ENCODE measurements at places on chromosomes 1 and 21.
A peak's percentile ranks its signal among the peaks of the same experiment; 100 is the strongest.

DNA sequence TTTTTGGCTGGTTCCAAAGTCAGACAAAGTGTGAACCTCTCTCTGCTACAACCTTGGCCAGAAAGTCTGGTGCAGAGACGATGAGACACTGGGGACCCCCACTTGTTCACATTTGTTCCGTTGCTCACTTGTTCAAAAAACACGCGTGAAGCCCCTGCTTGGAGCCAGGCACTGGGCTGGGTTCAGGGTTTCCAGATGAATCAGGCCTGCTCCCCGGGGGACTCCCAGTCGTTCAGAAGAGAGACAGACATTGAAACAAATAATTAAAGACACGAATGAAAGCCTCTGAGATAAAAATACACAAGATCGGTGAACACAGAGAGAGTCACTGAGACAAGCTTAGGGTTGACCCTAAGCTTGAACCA lies 101.5 kb upstream of the RUNX3 start:
- no peak for DNase-seq

DNA sequence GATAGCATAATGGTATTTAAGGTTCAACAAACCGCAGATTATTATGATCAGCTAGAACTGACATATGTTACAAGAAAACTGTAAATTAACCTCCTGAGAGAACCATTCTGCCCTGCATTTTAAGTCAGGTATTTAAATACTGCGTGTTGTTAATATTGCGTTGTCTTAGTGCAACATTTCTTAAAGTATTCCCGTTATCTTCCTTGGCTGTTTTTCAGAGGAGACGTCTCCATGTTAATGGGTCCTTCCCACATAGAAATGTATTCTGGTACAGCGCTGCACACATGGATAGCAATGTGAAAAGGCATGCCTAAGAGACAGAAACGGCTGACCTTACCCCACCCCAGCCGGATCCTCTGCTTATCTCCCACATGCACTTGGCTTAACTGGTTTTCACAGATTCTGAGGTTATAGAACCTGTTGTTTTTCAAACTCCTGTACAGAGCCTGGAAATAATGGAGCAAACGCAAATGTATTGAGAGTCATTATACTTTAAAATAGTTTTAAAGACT lies 22.8 kb upstream of the DEGS1 start:
- no peak for DNase-seq

DNA sequence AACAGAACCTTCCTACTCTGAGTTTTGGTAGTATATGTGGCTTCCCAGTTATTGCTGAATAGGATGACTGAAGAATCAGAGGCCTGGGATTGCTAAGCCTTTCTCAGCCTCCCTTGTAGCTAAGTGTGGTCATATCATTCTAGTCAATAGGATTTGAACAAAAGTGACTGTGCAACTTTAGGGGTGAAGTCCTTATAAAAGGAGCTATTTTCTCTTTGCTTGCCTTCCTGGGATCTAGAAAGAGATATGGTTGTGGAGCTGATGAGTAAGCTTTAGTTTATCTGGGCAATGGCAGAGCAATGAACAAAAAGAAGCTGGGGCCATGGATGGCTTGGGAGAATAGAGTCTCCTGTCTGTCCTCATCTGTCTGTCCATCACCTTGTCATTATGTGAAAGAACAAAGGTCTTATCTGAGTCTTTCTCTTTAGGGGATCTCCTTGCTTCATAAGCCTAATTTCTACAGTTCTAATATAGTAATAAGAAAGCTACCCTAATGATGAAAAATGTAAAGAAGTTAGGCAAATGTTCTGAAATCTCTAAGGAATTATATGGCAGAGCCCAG lies 91.5 kb downstream of the TENT5C start:
- no peak for DNase-seq

DNA sequence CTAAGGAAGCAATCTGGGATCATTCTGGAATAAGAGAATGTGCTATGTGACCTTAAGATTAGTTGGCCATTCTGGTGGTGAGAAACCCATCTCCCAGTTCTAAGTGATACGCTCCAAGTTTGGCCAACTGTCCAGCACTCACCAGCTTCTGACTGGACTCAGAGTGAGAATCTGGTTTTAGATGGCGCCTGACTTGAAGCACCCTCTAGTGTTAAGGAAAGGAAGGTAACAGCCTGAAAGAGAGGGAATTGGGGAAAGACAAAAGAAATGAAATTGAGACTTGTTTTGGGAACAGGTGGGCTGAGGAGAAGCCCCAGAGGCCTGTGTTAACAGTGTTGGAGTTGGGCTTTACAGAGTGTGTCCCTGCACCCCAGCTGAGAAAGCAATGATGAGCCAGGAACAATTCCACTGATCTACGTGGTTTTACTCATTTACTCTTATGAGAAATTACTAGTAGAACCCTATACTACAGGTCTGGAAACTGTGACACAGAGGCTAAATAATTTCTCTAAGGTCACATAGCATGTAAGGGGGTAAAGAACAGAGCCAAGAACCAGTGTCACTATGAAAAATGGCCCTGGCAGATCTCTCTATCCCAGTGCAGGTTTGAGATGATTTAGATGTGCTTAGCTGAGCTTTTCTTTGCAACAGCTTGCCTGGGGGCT lies 9.3 kb upstream of the FCAMR start:
- peak; percentile 56 for DNase-seq

- peak; percentile 70 for DNase-seq
Measured at GRCh38 chr1:34188418-34188817, 11.7 kb downstream of the C1orf94 start.

DNA sequence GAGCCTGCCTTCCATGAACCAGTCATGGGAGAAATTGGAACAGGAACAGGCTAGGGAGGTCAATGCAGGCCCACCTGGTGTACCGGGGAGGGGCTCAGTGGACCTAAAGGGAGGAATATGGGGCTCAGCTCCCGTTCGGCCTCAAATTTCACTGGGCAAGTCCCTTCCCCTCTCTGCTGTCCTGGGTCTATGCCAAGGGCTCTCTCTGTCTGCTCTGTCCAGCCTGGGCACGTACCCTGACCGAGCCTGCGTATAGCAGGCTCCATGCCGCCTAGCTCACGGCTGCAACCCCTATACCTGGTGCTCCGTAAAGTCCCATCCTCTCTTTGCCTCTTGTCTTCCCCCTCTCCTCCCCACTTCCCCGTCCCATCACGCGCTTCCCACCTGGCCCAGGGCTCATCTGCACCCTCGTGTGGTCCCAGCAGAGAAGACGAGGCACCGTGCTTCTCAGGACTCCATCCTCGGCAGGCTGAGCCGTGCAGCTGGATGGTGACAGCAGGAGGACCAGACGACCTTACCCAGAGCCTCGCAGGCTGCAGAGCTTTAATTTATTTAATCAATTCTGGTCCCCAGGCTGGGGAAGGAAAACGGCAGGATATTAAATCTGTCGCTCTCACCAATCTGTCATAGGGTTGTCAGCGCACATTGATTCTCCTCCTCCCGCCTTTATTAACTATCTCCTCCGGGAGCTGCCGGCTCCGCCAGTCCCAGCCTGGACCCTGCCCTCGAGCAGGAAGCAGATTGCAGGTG lies 25.0 kb upstream of the DISP3 start:
- DNase-seq = no peak

DNA sequence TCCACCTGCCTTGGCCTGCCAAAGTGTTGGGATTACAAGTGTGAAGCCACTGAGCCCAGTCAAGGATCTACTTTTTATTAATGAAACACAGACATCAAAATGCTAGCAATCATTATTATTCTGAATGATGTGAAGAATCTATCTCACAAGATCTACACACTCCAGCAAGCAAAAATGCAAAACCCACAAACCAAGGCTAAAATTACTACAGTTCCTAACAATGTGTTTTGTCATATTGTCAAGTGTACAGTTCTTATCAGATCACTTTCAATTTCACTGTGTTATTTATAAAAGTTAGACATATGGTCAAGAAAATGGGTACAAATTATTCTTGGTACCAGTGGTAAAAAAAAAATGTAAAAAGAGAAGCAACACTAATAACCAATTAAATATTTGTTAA lies 61.3 kb upstream of the SDC3 start:
- DNase-seq = no peak

GRCh38 chr1:866095-866494 lies 57.6 kb upstream of the SAMD11 start:
- no peak for DNase-seq

DNA sequence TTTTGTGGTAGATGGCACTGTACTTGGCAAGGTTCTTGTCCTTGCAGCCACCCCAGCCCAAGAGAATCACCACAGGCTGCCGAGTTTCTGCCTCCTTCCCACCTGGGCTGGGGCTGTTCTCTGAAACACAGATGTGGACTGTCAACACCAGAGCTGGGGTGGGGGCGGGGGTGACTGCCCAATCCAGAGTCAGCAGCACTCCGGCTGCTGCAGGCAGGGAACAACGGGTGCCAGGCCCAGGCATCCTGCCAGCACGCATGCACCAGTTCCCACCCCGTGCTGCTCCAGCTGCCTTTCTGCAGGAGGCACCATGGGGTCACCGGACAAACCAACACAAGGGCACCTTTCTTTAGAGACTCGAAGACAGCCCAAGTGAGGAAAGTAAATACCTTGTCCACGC lies 14.1 kb downstream of the TMEM53 start:
- DNase-seq = no peak

DNA sequence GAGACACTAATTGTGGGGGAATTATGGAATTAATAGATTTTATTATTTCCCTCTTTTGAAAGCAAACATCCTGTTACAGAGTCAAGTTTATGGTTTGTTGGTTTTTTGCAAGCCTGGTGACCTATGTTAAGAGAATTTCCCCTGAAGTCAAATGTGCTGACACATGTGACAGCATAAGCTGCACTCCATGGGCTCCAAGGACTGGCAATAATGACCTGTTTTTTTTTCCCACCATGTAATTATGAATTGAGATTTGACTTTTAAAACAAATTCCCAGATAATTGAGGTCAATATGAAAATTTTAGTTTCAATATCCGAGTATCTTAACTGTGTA lies 242.5 kb upstream of the SGIP1 start:
- DNase-seq = no peak

DNA sequence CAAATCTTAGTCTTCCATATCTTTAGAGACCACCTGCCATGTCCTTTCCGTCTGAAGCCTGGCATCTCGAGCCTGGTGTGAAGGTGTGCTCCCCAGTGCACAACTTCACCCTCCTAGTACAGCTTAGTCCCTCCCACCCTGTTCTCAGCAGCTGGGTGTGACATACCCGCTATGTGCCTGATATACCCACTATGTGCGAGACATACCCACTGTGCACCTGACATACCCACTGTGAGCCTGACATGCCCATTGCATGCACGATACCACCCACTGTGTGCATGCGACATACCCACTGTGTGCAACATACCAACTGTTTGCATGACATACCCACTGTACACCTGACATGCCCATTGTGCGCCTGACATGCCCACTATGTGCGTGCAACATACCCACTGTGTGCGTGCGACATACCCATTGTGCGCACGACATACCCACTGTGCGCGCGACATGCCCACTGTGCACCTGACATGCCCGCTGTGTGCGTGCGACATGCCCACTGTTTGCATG lies 3.0 kb upstream of the RRP1 start:
- no peak for DNase-seq

DNA sequence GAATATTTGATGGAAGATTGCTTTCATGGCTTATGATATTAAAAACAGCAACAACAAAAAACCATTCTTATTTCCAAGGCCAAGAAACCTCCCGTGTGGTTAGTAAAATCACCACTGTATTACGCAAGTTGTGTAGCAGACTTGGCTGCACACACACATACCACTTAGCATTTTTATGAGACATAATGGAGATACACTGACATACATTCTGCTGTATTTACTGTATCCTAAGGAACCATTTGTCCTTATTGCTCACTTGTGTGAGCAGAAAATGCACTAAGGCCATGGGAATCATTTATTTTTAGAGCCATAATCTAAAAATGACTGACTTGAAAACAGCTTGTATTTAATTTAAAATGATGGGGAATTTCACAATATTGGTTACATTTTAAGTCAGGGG lies 584 bp upstream of the C1orf141 start:
- no peak for DNase-seq

DNA sequence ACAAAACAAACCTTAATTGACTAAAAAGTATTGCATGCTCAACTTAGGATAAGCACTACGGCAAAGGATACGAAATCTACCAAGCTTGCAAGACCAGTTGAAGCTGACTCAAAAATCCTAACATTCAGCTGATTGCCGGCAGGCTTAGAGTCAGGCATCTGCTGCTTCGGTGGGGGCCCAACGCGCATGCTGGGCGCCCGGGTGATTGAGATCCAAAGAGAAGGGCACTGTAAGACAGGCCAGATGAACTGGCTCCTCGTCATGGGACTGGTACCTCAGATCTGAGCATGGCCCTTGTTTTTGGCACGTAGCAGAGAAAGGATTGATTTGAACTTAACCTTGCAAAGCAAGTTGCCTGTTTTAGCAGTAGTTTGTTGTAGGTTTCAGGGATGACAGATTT lies 86.6 kb downstream of the PRDM2 start:
- DNase-seq = no peak

DNA sequence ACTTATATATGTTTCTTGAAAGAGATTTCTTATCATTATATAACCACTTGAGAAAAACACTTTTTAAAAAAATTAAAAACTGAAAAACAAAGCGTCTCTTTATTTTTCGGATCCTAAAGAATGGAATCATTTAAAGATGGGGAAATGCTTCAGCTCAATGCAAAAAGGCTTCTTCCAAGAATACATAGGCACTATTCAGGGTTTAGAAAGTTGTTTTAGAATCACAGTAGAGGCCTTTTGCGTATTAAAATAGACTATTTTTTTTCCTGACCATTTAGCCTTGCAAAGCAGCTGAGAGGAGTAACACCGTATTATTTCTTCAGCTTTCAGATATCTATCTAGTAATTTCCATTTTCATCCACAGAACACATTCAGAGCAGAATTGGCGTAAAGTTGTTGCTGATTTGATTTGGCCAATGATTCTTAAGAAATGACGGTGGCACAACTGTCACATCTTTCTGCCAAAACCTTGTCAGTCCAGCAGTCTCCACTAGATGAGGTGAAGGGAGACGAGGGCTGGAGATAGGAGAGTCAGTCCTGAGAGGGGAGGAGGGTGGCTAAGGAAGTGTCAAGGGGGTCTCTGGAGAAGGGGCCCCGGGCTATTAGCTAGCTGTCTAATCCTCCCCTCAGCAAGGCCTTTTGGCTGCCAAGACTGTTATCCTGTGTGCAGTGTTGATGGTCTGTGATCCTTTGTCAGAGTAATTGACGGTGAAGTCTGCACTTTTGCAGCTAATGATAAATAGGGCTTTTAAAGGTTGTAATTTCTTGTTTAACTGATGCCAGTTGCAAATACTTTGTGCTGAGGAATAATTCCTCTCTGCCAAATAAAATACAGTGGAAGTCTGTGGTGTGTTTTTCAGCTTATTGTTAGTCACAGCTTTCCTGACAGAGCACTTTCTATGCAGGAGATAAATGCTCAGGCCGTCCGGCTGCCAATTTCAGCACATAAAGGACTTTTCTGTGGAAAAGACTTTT lies 34.7 kb downstream of the PRRX1 start:
- DNase-seq = peak; percentile 48

GRCh38 chr21:45339421-45340402 lies 52.0 kb upstream of the POFUT2 start:
- DNase-seq = no peak
